NCI-H1417 (cell line): ENCODE measurements at places on chromosomes 5 and 9.

GRCh38 chr9:38765101-38765500, 45.2 kb upstream of the FAM240B start:
- no peak for DNase-seq

- DNase-seq = no peak
Measured at GRCh38 chr9:92004045-92004392, 54.0 kb upstream of the ROR2 start.

DNA sequence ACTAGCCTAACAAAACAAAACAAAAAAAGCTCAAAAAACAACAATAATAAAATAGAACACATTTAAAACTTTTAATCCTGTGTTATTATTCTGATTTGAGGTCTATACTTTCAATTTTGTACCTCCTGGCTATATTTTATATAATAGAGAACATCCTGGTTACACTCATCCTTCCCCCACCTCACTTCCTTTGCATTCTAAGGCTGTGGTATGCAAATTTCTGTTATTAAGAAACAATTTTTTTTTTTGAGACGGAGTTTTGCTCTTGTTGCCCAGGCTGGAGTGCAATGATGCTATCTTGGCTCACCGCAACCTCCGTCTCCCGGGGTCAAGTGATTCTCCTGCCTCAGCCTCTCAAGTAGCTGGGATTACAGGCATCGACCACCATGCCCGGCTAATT, 3.1 kb upstream of the RPL37 start:
- DNase-seq = no peak

DNA sequence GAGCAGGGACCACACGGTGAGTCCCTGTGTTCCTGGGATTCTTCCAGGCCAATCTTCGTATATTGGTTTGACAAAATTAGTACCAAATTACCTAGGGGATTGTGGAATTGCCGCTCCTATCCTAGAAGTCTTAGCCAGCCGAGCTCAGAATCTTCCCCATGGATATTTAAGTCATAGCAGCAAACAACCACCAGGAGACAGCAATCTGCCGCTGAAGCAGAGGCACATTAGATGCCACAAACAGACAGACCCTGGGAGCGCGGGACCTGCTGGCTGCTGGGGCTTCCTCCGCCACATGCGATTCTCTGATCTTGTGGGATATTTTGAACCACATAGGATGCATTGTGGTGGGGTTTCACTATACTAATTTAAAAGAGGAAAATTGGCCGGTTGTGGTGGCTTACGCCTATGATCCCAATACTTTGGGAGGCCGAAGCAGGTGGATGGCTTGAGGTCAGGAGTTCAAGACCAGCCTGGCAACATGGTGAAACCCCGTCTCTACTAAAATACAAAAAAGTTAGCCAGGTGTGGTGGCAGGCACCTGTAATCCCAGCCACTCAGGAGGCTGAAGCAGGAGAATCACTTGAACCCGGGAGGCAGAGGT, 31.7 kb upstream of the ZBTB43 start:
- peak; percentile 28 for DNase-seq

DNA sequence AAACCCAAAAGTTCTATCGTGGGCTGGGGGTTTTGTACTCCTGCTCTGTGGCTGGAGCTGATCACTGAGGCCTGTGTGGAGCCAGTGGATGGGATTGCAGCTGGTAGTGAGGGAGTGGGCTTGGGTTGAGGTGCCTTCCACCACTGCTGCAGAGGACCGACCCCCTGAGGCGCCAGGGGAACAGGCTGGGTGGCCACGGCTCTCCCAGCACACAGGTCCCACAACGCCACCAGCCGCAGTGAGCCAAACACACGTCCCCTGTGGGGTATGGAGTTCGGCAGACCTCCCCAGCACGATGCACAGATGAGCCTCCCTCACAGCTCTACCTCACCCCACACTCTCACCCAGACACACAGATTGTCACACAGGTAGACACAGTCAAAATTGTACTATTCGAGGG, 109.1 kb downstream of the DAB2IP start:
- no peak for DNase-seq

- DNase-seq = peak; percentile 1
Measured at GRCh38 chr5:115831163-115831768, 10.1 kb downstream of the ATG12 start.

GRCh38 chr5:111337133-111337532, 112.9 kb downstream of the CAMK4 start:
- DNase-seq = no peak

- no peak for DNase-seq
Measured at GRCh38 chr5:116402235-116402634, 172.4 kb downstream of the SEMA6A start.

DNA sequence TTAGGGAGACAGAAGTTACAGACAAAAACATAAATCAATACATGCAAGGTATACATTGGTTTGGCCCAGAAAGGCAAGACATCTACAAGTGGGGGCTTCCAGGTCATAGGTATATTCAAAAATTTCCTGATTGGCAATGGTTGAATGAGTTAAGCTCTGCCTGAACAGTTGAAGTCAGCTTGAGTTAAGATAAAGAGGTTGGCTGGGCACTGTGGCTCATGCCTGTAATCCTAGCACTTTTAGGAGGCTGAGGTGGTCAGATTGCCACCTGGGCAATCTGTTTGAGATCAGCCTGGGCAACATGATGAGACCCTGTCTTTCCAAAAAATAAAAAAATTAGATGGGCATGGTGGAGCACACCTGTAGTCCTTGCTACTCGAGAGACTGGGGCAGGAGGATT, 16.3 kb downstream of the TMC1 start:
- no peak for DNase-seq

- no peak for DNase-seq
Measured at GRCh38 chr9:99858087-99858486, 36.4 kb downstream of the NR4A3 start.

DNA sequence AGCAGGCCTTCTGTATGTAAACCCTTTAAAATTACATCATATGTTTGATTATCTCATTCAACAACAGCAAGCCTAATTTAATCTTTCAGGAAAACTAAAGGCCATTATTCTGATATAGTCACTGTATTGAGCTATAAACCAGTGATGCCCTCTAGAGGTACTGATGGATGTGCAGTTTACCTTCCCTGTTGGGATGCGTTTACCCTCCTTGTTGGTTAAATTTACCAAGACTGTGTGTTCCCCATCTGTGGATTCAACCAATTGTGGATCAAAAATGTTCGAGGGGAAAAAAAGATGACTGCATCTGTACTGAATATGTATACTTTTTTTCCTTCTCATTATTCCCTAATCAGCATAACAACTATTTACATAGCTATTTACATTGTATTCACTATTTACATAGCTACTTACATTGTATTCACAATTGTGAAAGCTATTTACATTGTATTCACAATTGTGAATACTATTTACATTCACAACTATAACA, 3.7 kb upstream of the BAAT start:
- no peak for DNase-seq

GRCh38 chr9:105269593-105269992, 25.1 kb downstream of the SLC44A1 start:
- DNase-seq = no peak

DNA sequence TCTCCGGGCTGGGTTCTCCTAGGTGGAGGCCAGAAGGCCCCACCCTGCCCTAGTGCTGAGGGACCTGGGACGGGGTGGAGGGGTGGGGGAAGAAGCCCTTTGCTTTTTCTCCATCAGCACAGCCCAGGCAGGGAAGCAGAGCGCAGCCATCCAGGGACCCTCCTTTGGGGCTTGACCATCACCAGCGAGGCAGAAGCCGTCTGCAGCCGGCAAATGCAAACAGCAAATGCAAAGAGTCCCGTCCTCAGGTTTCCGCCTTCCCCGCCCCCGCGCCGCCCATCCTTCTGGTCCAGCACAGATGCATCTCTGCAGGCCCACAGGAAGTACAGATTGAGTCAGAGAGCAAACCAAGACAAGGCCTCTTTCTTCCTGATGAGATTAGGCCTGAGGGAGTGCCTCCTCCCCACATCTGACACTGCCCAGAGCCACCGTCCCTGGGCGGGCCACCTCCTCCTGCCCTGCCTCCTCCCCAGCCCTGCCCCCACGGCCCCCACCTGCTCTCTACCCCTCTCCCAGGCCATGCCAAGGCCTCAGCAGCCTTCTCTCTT, 23.4 kb downstream of the CORO2A start:
- no peak for DNase-seq

DNA sequence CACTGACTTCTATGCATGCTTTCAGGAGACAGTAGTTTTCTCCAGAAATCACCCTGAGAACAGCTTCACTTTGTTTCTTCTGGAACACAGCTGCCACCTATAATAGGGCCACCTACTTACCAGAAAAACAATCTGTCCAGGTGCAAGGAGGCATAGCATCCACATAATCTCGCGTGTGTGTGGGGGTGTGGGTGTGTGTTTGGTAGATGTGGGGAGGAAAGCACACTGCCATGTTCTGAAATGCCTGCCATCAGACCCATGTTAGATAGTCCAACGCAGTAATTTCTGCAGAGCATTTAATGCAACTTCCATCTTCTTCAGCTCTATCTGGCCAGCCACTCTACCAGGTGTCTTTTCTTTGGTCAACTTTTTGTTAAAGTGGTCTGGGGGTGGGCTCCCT, 102.9 kb downstream of the ACER2 start:
- no peak for DNase-seq

- DNase-seq = no peak
Measured at GRCh38 chr5:113806904-113807303, 293.4 kb downstream of the YTHDC2 start.

GRCh38 chr5:93677359-93677891, 64.0 kb downstream of the POU5F2 start:
- peak; percentile 87 for DNase-seq

DNA sequence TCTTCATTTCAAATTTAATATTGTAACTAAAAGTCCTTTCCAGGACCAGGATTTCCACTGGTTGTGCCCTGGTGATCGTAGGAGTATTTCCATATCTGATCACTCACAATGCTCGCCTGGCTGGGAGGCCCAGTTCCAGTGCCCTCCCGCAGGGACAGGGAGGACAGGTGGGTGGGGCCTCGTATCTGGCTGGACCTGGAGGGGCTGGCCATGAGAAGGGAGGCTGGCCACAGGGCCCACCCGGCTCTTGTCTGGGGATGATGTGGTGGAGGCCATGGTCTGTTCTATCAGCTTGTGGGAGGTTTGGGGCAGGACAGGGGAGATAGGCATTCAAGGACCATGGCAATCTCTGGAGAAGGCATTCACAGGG, 286.4 kb downstream of the GADD45G start:
- DNase-seq = no peak

GRCh38 chr9:137382444-137383080, 40.4 kb downstream of the EXD3 start:
- no peak for DNase-seq

DNA sequence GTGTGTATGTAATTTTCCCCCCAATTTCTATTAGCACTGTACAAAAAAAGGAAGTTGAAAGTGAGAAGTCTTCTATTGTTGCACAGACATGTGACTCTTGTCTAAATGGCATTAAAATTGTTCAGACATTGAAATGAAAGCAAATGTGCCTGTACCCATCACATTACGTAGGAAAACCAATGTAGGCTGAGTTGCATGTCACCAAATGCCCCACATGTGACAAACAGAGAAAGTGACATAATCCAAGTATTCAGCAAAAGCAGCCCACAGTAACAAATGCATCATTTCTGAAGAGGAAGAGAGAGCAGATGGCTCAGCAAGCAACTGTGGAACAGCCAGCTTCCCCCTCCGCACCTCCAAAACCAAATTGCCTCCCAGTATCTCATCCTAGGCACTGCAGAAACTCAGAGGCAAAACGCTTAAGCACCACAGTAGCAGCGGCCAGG, 161.5 kb upstream of the NR4A3 start:
- no peak for DNase-seq

DNA sequence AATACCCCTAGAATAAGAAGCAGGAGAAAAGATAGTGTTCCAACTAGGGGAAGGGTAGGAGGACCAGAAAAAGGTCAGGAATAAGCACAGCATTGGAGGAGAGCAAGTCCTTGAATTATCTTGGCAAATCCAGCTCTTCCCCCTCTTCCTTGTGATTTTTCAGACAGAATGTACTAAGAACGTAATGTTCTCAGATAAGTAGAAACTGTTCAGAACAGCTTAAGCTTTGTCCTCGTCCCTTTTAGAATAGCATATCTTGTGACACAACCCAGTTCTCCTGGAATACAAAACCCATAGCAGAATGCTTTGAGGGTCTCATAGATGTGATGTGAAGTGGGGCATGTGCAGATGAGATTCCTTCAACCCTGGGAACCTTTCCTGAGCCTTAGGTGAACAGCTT, 97.4 kb downstream of the EMB start:
- no peak for DNase-seq

DNA sequence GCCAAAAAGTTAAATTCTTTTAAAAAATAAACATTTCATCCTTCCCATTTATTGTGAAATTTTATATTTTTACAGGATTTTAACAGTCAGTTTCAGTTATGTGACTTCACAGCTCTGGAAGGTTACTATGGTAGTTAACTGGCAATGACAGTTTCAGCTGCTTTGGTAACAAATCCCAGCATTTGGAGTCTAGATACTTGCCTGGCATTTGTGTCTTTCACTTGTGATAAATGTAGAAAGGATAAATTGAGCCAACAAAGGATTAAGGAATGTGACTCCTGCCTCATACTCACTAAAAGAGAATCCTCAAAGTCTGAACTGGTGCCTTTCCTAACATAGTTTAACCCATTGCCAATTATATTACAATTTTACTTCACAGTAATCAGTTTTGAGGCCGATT, 315.5 kb downstream of the FER start:
- DNase-seq = no peak

DNA sequence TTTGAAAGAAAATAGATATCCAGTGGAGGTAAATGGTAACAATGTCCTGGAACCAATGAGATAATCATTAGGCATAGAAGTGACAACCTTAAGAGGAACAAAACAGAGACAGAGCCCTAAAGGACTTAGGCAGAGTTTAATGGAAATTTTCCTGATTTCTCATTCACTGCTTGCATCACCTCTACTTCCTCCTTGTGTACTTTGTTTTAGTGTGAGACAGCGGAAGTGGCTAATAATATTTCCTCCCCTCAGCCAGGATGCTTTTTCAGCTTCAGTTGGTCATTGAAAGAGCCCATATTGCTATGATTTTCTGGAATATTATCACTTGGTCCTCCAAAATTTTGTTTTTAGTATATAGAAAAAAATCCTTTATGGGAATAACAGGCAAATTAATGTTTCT, 153.4 kb upstream of the MPDZ start:
- DNase-seq = no peak

- peak; percentile 17 for DNase-seq
Measured at GRCh38 chr5:59125011-59125961, 542.4 kb downstream of the RAB3C start.

DNA sequence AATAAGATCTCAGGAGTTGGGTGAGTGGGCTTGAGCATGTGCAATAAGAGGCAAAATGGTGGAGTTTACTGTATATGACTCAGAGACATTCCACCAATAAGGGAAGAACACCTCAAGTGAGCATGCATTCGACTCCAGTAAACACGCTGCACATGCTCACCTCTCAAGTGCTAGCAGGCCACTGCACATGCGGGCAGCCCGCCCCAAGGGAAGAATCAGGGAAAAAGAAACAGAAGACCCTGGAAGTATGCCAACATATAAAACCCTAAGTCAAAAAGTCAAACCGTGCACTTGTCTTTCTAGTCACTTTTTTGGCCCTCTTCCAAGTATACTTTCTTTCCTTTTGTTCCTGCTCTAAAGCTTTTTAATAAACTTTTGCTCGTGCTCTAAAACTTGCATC, 245.3 kb upstream of the RASA1 start:
- DNase-seq = no peak

- no peak for DNase-seq
Measured at GRCh38 chr5:167339205-167339604, 952.2 kb upstream of the WWC1 start.
